ENCODE measurements at places on chromosomes 6 and 20. TPM values are rescaled to one million over a fixed set of nuclear protein-coding genes. Genes with fewer than 3 reads are reported as not detected.

DNA sequence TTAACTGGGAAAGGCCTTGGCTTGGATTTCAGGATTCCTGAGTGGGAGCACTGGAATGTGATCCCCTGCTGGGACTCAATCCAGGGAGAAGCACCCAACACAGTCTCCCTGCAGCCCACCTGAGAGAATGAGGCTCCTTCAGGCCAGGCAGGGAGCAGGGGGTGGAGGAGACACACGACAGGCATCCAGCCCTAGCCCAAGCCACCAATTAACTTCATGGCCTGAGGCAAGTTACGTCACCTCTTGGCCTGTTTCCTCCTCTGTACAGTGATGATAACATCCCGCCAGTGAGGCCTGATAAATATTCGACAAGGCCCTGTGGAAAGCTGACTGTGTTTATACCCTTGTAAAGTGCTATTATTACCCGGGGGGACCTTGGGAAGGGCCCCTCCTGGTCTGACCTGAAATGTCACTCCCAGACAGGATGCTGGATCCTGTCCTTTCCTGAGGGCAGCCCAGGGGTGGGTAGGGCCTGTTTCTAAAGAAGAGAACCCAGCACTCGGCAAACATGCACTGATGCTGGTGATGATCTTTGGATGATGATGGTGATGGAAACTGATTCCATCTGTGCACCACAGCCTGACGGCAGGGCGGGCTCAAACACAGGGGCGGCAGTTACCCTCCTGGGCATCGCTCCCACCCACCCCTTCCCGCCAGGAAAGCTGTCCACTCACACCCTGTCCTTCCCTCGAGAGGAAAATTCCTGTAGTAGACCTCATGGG, 12.4 kb downstream of the FRS3 start:
- DNase-seq = no peak
- H3K4me3 ChIP-seq = no peak overlapping the region
- peaks cover 3% of the 10 kb centered on the region for H3K36me3 ChIP-seq
- H3K27me3 ChIP-seq = peaks cover 1% of the 10 kb centered on the region
- peaks cover 10% of the 10 kb centered on the region for H3K4me1 ChIP-seq
- no peak overlapping the region for H3K27ac ChIP-seq

KPNA5 gene
- total RNA-seq = 7.2 TPM

- H3K27ac ChIP-seq = no peak overlapping the region
- H3K36me3 ChIP-seq = no peaks in the 10 kb centered on the region
- H3K4me1 ChIP-seq = no peaks in the 10 kb centered on the region
- no peak overlapping the region for H3K4me3 ChIP-seq
- no peaks in the 10 kb centered on the region for H3K27me3 ChIP-seq
These were observed 107.5 kb downstream of the PRKN start for GRCh38 chr6:162620073-162620472.

GRCh38 chr6:125206389-125206788, 52.8 kb downstream of the TPD52L1 start:
- H3K36me3 ChIP-seq = no peaks in the 10 kb centered on the region

DNA sequence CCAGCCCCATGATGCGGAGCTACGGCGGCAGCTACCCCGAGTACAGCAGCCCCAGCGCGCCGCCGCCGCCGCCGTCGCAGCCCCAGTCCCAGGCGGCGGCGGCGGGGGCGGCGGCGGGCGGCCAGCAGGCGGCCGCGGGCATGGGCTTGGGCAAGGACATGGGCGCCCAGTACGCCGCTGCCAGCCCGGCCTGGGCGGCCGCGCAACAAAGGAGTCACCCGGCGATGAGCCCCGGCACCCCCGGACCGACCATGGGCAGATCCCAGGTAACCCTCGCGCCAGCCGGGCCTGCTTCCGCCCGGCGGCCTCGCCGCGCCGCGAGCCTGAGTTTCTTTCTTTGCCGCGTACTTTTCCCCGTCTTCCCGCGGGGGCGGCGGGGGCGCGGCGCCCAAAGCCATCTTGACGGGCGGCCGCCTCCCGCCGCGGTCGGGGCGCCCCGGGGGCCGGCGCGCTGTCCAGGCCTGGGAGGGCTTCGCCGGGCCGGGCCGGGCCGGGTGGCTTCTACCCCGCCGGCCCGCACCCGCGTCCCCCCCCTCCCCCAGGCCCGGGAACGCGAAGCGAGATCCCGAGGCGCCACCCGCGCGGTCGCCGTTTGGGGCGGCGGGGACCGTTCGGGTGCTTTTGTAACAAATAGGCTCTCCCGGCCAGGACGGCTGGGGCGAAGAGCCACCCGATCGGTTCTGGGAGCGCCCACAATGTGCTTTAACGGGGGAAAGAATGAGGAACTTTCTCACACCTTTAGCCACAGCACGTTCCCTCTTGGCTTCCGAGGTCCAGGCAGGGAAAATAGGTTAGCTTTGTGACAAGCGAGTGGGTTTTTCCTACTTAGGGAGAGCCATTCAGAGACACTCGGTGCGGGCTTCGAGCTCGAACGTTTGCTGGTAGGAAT, 2.3 kb downstream of the ARID1B start:
- peak overlapping the region; percentile 80 for H3K4me3 ChIP-seq
- no peaks in the 10 kb centered on the region for H3K27me3 ChIP-seq
- peak overlapping the region; percentile 84 for H3K27ac ChIP-seq
- peaks cover 9% of the 10 kb centered on the region for H3K36me3 ChIP-seq
- peaks cover 40% of the 10 kb centered on the region for H3K4me1 ChIP-seq

PRDM1 gene
- total RNA-seq = 35.9 TPM

GRCh38 chr6:45651301-45651700, 273.6 kb upstream of the SUPT3H start:
- no peaks in the 10 kb centered on the region for H3K36me3 ChIP-seq
- H3K27ac ChIP-seq = no peak overlapping the region
- no peak overlapping the region for H3K4me3 ChIP-seq
- peaks cover 5% of the 10 kb centered on the region for H3K27me3 ChIP-seq
- no peak for DNase-seq

MCCD1 gene
- not detected for total RNA-seq

DNA sequence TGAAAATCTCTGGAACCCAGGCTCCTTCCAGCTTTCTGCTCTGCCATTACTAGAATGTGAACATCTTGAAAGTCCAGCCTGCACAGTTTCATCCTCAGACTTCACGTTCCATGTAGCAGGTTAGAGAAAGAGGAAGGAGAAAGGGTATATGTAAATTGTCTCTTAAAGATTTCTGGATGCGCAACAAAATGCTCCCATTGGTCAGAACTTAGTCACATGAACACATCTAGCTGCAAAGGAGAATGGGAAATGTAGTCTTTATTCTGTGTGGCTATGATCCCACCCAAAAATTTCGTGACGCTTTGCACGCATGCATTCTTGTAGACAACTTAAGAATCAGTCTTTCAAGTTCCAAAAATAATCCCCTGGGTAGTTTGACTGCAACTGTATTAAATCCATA, 46.4 kb upstream of the CHD6 start:
- H3K27me3 ChIP-seq = peaks cover 22% of the 10 kb centered on the region
- H3K27ac ChIP-seq = no peak overlapping the region

DNA sequence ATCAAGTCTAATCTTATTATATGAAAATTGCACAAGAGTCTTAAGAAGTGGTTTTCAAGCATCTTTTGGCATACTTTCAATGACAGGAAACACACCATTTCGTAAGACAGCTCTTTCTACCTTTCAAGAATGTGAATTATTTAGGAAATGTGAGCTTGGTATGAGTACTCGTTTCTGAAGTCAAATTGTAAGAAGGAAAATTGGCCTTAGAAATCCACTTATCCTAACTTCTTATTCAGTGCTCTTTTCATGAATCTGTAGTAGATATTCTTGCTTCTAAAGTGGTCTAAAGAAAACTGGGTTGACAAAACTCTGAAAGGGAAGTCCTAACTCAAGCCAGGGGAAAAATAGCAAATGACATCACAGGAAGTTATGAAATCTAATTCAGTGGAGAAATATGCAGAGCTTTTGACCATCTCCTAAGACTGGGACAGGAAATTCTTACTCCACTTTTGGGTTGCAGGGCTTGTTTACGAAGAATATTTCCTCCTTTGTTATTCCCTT, 38.5 kb upstream of the OGFRL1 start:
- no peak overlapping the region for H3K27ac ChIP-seq
- no peaks in the 10 kb centered on the region for H3K36me3 ChIP-seq
- no peaks in the 10 kb centered on the region for H3K27me3 ChIP-seq
- DNase-seq = no peak
- H3K4me1 ChIP-seq = peaks cover 3% of the 10 kb centered on the region
- H3K4me3 ChIP-seq = no peak overlapping the region

- H3K36me3 ChIP-seq = peaks cover under 1% of the 10 kb centered on the region
- H3K4me3 ChIP-seq = no peak overlapping the region
- no peak overlapping the region for H3K27ac ChIP-seq
- DNase-seq = no peak
- no peaks in the 10 kb centered on the region for H3K27me3 ChIP-seq
- H3K4me1 ChIP-seq = peaks cover 4% of the 10 kb centered on the region
These were observed 13.3 kb upstream of the SGK1 start for GRCh38 chr6:134331256-134331655.

All from activated CD4-positive, alpha-beta T cell treated with anti-CD3 and anti-CD28 coated beads, Interleukin-2, amount 10 ng/mL, durations not matched to agents 24 days and 14 days (primary cell).